EL (cell line): ENCODE measurements at places on chromosomes 7 and 10.
A peak's percentile ranks its signal among the peaks of the same experiment; 100 is the strongest.

DNA sequence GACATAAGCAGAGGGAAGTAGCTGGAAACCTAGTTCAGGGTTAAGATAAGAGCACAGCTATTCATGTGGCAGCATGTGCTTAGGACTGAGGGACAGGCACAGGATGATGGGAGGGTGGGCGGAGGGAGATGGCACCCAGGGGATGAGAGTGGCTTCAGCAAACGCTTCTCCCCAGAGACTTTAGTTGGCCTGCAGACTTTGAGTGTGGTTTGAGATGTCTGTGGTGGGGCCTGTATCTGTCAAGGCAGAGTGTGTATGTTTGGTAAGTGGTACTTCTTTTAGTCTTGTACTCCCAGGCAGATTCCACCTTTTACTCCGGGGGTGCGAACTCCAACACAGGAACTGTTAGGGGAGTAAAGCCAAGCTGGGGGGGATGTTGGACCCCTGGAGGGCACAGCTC, 88.9 kb downstream of the WDFY4 start:
- DNase-seq, result no peak

- peak; percentile 70 for DNase-seq
These were observed 199.7 kb upstream of the FRMD4A start for GRCh38 chr10:14530465-14530864.

DNA sequence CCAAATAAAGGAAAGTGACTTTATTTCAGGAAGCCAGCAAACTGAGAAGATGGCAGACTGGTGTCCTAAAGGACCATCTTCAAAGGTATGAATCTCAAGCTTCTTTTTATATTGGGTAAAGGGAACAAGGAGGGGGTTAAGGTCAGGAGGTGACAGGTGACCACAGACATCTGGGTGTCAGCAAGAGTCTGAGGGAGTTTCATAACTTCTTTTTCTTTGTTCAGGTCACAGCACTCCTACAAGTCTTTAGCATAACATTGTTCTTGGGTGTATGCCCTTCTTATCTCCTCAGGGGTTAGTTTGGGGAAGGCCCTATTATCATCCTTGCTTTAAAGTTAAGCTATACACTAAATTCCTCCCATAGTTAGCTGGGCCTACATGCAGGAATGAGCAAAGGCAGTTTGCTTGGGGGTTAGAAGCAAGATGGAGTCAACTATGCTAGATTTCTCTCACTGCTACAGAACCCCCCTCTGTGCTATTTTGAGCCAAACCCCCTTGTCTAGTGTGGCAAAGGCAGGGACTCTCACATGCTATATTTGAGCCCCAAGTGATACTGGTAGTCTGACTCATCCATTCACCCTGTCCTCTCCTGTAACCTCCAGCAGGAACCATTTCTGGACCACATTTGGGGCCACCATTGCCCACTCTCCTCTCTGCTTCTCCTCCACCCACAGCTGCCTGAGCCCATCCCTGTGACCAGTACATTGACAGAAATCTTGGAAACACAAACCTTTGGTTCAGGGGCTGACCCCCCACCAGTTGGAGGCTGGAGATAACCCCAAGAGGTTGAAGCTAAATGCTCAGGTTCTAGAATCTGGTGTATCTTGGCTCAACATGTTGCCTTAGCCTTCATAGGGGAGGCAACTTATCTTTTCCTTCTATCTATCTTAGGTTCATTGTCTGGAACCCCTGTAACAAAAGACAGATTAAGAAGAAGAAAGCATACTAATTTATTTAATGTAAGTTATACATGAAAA, 55.5 kb upstream of the LRGUK start:
- no peak for DNase-seq

DNA sequence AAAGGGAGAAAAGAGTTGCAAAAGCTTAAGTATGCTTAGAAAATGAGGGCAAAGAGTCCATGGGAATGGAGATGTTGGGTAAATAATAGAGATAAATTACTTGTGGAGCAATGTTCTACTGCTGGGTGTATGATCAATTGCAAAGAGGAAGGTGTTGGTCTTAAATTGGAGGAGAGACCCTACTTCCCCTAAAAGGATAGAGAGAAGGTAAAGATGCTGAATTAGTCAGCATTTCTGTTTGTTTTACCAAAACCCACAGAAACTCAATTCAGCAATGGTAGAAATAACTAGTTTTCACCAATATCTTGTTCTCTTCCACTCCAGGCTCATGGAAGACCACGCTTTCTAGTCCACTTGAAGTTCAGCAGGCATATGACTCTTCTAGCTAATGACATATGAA, 32.1 kb downstream of the ASB4 start:
- no peak for DNase-seq

DNA sequence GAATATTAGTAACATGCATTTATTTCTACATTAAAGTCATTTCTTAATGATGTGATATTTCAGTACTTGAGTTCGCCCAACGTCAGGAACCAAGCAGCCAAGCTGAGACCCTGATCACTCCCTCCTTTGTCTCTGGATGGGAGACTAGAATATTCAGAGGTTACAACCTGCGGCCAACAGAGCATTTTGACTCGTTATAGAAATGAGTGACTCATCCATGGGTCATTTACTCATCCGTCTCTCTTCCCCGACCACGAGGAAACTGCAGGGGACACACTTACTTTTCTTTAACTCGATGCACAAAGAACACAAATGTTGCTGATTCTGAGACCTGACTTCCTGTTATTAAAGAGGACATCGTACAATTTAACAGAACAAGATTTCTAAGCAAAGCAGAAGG, 343.3 kb downstream of the FRMD4A start:
- DNase-seq, result peak; percentile 90

DNA sequence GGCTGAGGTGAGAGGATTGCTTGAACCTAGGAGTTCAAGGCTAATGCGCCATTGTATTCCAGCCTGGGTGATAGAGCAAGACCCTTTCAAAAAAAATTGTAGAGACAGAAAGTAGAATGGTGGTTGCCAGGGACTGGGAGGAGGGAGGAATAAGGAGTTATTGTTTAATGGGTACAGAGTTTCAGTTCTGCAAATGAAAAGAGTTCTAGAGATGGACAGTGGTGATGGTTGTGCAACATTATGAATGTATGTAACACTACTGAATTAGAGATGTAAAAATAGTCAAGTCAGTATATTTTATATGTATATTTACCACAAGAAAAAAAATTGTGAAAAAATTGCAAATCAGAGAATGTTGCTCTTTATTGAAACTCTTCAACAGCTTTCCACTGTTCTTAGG, 266.5 kb upstream of the NPY start:
- no peak for DNase-seq

GRCh38 chr7:91165006-91165845, 99.0 kb upstream of the FZD1 start:
- peak; percentile 86 for DNase-seq

DNA sequence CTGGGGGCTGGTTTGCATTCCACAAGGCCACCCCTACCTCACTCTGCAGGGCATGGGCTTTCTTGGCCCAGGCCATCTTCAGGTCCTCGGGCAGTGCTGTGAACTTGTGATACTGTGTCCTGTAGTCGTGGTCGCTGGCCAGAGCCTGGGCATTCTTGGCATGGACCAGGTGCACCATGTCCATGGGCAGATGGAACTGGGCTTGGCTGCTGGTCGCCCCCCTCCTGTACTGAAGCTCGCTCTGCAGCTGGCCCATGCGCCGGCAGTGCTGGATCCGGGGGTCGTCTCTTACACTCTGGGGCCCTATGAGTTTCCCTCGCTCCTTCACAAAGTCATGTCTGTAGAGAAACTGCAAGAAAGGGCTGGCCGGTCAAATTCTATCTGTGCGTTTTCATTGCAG, 51.7 kb downstream of the HABP2 start:
- DNase-seq, result no peak
